ENCODE measurements at places on chromosomes 12 and 14.

DNA sequence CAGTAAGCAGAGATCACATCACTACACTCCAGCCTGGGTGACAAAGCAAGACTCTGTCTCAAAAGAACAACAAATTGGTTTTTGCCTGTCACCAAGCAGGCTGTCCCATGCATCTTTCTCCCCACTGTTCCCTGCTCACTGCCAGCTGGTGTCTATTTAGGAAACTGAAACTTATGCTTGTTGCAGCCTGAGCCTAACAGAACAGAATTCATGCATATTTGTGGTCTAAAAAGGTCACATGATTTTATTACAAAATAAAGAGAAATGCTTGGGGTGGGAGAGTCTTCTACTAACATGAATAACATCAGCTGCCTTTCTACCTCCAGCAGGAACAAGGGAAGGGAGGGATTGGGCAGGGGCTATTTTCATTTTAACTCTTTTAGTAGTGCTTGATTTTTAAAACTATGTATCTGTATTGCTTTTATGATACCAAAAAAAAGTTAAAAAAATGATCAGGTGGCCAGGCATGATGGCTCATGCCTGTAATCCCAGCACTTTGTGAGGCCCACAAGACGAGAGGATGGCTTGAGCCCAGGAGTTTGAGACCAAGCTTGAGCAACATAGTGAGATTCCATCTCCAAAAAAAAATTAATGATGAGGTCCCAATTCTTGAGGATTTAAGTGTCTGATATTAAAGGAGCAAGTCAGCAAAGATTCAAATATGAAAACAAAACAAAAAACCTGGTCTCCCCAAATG, 923 bp downstream of the STAT2 start:
- no peak for DNase-seq

DNA sequence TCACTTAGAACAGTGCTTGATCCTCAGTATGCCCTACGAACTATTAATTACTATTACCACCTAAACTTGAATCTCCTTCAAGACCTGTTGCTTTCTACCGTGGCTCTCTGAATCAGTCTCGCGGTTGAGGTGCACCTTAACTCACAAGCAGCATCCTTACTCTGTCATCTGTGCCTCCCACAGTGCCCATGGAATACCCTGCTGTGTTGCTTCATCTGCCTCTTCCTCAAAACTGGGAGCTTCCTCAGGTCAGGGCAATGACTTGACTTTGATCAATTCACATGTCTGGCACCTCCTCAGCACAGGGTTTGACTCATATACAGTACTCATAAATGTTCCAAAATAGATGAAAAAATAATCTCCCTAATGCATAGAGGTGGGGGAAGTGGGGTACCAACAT, 305.9 kb downstream of the NUAK1 start:
- no peak for DNase-seq

GRCh38 chr12:18462442-18462841, 201.1 kb downstream of the PIK3C2G start:
- no peak for DNase-seq

DNA sequence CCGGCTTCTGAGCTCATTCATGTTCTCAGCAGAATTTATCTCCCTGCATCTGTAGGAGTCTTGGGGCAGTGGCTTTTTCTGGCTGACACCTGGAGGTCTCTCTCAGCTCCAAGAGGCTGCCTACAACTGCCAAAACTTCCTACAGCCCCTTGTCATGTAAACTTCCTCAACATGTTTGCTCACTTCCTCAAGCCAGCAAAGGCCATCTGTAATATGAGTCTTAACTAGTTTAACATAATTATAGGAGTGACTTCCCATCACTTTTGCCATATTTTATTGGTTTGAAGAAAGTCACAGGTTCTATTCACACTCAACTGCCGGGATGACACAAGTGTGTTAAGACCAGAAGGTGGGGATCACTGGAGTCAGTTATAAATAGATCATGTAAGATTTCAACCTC, 194.0 kb downstream of the VRK1 start:
- DNase-seq: no peak

GRCh38 chr12:128611736-128612135, 212.0 kb downstream of the SLC15A4 start:
- DNase-seq: no peak

- no peak for DNase-seq
Measured at GRCh38 chr14:94054936-94055335, 26.1 kb downstream of the DDX24 start.

GRCh38 chr14:68561531-68562007, 231.3 kb downstream of the ZFP36L1 start:
- no peak for DNase-seq

DNA sequence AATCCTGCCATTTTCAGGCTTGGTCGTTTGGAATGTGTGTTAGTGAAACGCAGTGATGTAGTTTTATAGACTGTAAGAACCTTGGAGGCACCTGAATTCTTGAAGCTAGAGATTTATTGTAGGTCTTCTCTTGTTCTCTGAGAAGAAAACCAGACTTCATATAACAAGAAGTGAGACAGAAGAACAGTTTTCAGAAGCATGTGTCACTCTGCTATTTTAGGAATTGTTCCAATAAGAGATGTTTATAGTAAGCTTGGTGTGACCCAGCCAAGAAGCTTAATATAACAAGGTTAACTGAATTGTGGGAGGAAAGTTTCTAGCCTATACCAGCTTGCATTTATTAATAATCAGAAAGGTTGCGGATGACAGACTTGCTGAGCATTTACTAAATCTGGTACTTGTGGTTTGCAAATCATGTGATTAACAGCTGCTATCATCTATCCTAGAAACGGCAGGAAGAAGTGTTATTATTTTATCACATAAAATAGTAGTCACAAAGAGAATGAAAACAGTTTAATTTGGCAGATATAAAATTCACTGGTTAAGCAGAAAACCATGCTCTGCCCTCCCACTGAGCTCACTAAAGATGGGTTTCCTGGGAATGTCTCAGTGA, 49.2 kb upstream of the BCAT1 start:
- no peak for DNase-seq

- DNase-seq: no peak
Measured at GRCh38 chr12:114093520-114093919, 127.4 kb upstream of the RBM19 start.

- DNase-seq: no peak
Measured at GRCh38 chr14:76917158-76917596, 91.0 kb downstream of the LRRC74A start.

GRCh38 chr12:95286713-95287112, 69.1 kb downstream of the VEZT start:
- DNase-seq: no peak

DNA sequence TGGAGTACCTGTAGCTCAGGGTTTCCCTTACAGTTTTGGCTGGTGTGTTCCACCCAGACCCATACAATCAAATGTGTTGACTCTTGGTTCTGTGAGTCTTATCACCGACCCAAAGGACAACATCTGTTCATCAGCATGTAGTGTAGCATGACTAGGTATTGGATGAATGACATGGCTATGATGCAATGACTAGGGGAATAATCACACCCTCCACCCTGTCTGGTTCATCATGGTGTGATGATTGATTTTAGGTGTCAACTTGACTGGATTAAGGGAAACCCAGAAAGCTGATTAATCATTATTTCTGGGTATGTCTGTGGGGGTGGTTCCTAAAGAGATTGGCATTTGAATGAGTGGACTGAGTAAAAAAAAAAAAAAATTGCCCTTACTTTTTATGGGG, 311.3 kb downstream of the DPF3 start:
- DNase-seq: no peak

GRCh38 chr12:56633468-56634241, 3.5 kb upstream of the BAZ2A start:
- DNase-seq: no peak

- no peak for DNase-seq
Measured at GRCh38 chr14:72450473-72451044, 443.3 kb downstream of the DPF3 start.

- peak; percentile 3 for DNase-seq
Measured at GRCh38 chr14:21039585-21040369, 2.4 kb upstream of the RNASE7 start.

GRCh38 chr14:77421201-77421600, 2.1 kb downstream of the NOXRED1 start:
- DNase-seq: no peak

GRCh38 chr12:132300789-132301722, 28.3 kb downstream of the GALNT9 start:
- no peak for DNase-seq

GRCh38 chr14:38168416-38168815, 39.3 kb upstream of the SSTR1 start:
- no peak for DNase-seq

GRCh38 chr14:58557242-58557641, 80.5 kb upstream of the DACT1 start:
- DNase-seq: no peak

DNA sequence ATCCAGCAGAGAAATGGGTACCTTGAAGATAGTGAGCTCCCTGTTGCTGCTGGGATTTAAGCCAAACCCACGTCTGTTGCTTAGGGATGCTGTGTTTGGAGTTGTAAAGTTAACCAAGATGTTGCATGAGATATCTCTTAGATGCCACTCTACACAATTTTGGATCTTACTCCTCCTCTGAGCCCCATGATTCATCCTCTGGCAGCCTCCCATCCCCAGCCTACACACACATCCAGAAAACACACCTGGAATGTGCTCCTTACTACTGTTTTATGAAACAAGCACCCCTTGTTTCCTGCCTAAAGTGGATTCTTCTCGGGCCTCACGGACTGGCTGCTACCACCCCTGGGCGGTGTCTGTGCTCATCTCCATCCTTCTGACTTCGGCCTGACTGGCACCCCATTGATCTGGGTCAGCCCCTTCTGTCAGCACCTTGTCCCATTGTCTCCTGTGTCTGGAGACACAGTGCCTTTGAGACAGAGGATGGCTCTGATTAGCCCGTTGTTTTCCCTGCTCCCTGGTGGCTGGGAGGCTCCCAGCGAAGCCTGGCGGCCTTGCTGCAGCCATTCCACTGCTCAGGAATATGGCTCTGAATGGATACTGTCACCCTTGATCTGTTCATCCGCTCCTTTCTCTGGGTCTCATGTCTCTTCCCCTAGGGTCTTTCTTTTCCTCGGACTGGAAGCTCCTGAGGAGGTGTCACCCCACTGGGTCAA, 24.3 kb downstream of the TSPAN9 start:
- DNase-seq: no peak

- no peak for DNase-seq
Measured at GRCh38 chr12:29843036-29843435, 59.3 kb upstream of the TMTC1 start.

DNA sequence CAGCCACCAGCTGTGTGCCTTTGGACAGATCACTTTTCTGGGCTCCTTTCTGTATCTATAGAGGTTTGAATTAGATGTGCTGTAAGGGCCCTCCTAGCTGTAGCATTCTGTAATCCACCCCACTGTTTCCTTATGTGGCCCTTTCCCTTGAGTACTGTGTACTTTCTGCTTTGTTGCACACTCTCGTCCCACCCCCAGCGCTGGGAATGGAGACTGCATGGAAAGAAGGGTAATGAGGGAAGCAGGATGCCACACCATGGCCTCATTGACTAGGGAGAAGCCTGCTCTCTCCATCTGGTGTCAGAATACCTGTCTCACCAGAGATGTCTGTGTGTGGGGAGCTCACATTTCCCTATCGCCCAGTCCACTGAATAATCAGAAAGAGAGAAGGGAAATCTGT, 13.6 kb upstream of the GALNT16 start:
- no peak for DNase-seq
